ENCODE measurements at places on chromosomes 1 and 21.

DNA sequence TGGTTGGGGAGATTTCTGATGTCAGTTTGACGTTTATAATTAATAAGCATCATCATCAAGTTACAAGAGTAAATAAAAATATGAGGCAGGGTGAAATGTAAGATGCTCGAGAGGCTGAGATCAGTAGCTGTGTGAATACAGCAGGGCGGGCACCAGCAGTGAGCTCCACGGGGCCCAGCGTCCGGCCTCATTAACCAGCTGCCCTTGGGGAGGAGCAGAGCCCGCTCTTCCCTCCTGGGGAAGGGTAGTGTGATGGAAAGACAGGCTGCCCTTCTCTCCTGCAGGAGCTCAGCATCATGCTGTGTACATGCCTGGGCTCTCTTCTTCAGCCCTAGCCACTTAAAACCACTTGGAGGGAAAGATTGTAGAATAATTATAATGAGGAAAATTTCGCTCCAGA lies 23.4 kb downstream of the PDE9A start:
- DNase-seq, result no peak

- DNase-seq, result no peak
These were observed 25.6 kb downstream of the IL23R start for GRCh38 chr1:67191668-67192520.

GRCh38 chr1:117365350-117366176 lies 1.7 kb upstream of the MAN1A2 start:
- DNase-seq, result no peak

GRCh38 chr1:76330991-76331603 lies 256.6 kb downstream of the ST6GALNAC3 start:
- DNase-seq, result peak; percentile 55

DNA sequence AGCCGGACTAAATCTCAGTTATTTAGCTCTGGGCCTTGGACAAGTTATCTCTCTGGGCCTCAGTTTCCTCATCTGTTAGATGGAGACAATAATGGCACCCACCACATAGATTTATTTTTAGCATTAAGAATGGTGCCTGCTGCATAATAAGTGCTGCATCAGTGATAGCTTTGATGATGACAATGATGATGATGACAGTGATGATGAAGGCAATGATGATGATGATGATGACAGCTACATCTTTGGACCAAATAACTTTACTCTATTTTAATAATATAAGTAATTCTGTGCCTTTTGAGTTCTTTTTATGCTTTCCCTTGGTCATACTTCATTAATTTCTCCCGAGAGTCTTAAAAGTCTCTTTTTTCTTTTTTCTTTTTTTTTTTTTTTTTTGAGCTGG lies 143.4 kb downstream of the C1orf21 start:
- DNase-seq, result no peak

- DNase-seq, result peak; percentile 89
These were observed 178.0 kb downstream of the CAMTA1 start for GRCh38 chr1:6962996-6963911.

GRCh38 chr1:207058878-207059867 lies 6.1 kb downstream of the PFKFB2 start:
- no peak for DNase-seq

DNA sequence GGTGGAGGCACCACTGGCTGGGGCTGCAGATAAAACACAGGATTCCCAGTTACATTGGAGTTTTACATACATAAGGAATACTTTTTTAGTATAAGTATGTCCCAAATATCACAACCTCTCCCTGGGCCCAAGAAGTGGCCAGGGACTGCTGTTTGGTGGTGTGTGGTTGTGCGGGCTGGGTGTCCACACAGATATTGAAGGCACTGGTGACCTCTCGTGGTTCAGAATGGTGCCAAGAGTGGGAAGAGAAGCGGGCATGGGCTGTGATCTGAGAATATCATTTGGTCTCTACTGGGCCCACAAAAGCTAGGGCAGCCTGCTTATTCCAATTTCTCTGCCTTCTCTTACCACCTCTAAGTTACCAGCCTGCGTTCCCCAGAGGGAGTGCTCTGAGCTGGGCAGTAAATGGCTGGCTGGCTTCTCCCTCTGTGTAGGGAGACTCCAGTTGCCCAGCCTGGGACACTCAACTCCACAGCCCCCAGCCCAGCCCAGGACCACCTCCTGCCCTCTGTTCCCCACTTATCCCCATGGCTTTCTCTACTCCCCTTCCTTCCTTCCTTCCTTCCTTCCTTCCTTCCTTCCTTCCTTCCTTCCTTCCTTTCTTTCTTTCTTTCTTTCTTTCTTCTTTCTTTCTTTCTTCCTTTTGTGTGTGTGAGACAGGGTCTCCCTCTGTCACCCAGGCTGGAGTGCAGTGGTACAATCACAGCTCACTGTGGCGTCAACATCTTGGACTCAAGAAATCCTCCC lies 42.8 kb upstream of the RD3 start:
- no peak for DNase-seq
